ENCODE measurements at places on chromosomes 3 and 15. TPM values are rescaled to one million over a fixed set of nuclear protein-coding genes. Genes with fewer than 3 reads are reported as not detected.

GRCh38 chr3:68953816-68954444 is 21.6 kb upstream of the TAFA4 start:
- no peak for DNase-seq

CNTN4 gene
- not detected for total RNA-seq

GRCh38 chr3:133892541-133893231 is 3.0 kb downstream of the RAB6B start:
- DNase-seq, result peak; percentile 47

CSTA gene
- total RNA-seq, result not detected

DNA sequence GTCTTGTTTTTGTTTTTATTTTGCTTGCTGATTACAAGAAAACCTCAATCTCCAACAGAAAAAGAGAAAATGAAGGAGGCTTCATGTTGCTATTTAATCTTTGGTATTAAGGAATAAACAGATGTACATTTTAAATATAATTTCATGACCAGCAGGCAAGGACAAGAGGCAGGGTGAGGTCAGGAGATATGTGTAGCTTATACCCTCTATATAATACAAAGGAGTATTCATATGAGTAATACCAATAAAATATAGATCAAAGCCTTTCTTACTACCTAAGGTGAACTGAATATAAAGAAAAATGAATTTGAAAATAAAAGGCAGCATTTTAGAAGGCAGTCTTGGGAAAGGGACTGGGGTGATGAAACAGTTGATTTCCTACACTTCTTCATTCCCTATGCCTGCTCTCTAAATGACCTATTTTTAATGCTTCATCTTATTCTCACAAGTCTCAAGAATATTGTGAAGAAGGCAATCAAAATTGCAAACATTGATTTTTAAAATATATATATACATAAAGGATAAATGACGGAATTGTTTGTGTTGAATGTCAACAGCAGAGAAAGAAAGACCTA is 8.6 kb upstream of the CBLB start:
- no peak for DNase-seq

DNA sequence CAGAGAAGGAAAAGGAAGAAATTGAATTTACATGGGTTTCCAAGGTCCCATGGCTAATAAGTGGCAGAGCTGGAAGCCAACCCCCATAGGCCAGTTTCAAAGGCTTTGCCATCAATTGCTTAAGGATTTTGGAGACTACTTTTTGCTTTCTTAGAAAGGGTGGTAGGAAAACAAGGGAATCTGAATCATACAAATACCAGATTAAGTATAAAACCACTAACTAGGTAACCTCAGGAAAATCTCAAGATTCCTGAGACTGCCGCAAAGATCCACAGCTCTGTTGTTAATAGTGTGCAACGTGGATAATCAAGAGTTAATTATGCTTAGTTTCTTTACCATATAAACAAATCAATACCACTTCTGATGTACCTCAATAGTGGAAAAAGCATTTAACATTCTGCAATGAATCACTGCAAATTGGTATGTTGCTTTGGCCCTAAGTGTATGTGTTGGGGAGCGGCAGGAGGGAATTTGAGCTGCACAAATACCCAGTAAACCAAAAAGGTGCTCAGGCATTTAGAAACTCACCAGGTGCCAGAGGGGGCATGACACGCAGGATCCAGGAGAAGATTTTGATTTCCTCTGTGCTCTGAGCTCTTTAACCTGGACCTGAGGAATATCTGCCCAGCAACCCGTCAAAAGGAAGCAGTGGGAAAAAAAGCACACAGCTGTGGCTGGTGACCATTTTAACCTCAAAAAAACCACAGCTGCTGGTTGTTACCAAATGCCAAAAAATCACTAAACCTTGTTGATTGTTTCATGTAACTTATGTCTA is 22.0 kb downstream of the AADAC start:
- no peak for DNase-seq

DNA sequence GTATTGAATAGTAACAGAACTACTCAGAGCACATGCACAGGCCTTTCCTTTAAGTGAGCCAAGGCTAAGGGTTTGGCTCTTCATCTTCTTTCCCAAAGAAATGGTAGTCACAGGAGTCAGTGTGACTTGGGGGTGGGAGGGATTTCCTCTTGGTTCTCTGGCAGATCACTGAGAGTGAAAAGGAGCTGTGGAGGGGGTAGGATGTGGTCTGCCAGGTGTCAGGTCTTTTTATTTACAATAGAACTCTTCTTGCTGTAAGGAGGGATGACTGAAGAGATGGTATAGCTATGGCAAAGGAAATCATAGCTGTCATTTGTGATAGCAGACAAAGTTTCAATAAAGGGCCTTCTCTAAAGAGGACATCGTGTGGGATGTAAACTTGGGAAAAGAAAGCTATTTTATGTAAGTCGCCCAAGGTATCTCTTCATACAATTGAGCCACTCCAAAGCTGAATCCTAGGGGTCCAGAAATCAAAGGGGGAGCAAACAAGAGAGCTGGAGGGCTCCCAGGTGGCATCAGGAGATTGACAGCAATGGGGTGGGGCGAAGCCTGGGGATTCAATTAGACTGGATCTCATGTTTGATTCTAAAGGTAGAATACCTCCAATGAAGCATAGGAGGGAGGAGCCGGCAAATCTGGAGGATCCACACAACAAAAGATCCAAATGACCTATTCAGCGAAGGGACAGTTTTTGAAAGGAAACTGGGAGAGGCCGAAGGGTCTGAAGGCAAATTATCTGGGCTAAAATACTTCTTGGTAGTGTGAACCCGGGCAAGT is 20.0 kb upstream of the CHD2 start:
- no peak for DNase-seq

ADGRG7 gene
- total RNA-seq, result not detected

DNA sequence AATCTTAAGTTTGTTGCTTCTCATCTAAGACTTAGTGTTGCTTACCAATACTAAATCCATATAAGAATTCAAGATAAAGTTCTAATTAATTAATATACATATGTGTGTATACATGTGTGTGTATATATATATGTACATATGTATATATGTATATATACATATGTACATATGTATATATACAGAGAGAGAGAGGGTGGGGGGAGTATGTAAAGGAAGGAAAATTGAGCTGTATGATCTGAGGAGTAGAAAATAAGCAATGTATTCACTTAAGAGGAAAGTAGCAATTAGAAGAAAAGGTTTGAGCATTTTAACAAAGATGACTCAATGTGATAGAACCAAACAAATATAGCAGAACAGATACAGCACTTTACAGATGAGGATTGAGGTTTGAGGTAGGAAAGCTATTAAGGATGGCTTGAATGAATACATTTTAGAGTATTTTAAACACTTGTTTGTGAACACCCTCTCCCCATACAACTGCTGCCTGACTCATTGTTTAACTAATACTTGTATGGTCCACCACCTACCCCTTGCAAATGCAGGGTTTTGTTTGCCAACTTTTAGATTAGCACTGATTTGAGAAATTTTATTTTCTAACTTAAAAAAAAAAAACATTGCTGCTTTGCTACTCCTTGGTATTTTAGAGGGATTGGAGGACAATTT is 681.1 kb upstream of the CADM2 start:
- no peak for DNase-seq

DNA sequence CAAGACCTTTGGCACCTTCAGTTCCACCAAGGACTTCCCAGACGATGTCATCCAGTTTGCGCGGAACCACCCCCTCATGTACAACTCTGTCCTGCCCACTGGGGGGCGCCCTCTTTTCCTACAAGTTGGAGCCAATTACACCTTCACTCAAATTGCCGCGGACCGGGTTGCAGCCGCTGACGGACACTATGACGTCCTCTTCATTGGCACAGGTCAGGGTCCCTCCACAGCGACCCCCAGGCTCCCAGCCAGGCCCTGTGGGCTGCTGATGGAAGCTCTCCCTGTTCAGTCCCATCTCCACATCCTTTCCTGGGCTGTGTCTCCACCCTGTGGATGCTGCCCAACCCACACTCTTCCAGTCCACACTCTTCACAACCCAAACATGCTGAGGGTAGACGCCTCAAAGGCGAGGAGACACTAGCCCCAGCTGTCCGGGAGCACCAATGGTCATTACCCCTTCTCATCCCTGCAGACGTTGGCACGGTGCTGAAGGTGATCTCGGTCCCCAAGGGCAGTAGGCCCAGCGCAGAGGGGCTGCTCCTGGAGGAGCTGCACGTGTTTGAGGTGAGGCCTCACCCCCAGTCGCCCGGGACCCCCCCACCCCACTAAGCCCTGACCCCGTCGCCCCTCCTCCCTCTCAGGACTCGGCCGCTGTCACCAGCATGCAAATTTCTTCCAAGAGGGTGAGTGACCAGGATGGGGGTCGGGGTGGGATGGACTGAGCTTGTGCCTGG is 4.3 kb upstream of the LSMEM2 start:
- DNase-seq, result peak; percentile 50

ZBTB11 gene
- 16.9 TPM for total RNA-seq

GRCh38 chr3:134378818-134379217 is 4.6 kb upstream of the AMOTL2 start:
- DNase-seq, result no peak

- DNase-seq, result no peak
These were observed 5.1 kb upstream of the DNAAF4 start for GRCh38 chr15:55513152-55513551.

- DNase-seq, result no peak
These were observed 35.2 kb upstream of the SLC24A5 start for GRCh38 chr15:48085591-48085930.

FETUB gene
- total RNA-seq, result not detected

DNA sequence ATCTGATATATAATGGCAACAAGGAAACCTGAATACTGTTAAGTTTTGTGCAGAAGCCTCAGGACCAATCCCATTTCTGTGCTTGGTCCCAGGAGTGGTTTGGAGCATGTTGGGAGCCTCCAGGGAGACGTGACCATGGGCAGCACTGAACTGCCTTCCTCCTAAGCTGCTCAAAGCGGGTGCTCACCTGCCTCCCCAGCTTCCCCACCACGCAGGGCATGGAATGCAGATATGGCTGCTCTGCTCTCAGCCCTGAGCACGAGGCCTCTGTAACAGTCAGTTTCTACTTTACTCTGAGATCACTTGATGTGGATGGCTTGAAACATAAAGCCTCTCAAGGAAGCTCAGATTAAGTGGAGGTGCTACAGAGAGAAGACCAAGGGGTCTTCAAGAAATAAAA is 49.3 kb downstream of the MESD start:
- DNase-seq, result no peak
